DMS153 (cell line): ENCODE measurements at places on chromosomes 13 and 19.

DNA sequence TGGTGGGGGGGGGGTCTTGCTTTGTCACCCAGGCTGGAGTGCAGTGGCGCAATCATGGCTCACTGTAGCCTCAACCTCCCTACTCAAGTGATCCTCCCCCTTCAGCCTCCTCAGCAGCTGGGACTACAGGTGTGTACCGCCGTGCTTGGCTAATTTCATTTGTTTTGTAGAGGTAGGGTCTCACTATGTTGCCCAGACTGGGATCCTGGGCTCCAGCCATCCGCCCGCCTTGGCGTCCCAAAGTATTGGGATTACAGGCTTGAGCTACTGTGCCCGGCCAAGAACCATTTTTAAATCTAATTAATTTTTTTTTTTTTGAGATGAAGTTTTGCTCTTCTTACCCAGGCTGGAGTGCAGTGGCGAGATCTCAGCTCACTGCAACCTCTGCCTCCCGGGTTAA is 18.2 kb upstream of the JUND start:
- no peak for DNase-seq

GRCh38 chr19:14164724-14165493 is 28.5 kb upstream of the ASF1B start:
- DNase-seq, result no peak

- DNase-seq, result no peak
Observed at GRCh38 chr13:40756042-40756441, 14.9 kb downstream of the MRPS31 start.

DNA sequence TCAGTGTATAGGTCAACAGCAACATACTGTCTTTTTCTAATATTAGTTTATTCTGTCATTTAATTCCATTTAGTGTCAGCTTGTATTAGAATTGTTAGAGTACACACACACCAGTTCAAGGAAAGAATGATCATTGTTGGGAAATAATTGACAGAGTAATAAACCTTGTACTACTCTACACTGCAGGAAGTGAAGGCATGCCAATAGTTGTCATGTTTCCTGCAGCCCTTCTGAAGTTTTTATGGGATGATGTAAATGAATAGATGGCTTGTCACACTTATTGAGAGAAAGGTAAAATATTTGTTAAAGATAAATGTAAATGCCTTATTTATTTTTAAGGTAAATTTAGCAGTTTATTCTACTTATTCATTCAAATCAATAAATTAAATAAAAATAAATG is 306.9 kb upstream of the KLHL1 start:
- no peak for DNase-seq

DNA sequence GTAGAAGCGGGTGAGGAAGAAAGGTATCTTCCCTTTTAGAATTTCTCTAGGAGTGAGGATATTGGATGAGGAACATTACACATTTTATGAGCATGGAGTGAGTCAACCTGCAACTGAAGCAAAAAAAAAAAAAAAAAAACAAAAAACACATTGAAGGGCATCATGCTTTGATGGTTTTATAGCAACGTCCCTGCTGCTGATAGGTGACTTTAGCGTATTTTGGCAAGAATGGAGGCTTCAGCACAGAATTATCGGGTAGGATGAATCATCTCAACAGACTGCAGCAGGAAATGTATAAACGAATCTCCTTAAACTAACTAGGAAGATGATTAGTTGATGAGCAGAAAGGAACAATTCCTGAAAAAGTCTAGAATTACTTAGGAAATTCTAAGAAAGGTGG is 1359.6 kb upstream of the ATXN8OS start:
- DNase-seq, result peak; percentile 34

GRCh38 chr19:5697022-5697889 is 7.2 kb downstream of the RPL36 start:
- DNase-seq, result no peak

GRCh38 chr13:94176561-94176960 is 302.9 kb downstream of the DCT start:
- DNase-seq, result no peak
